ENCODE measurements at places on chromosomes 5 and 9.

DNA sequence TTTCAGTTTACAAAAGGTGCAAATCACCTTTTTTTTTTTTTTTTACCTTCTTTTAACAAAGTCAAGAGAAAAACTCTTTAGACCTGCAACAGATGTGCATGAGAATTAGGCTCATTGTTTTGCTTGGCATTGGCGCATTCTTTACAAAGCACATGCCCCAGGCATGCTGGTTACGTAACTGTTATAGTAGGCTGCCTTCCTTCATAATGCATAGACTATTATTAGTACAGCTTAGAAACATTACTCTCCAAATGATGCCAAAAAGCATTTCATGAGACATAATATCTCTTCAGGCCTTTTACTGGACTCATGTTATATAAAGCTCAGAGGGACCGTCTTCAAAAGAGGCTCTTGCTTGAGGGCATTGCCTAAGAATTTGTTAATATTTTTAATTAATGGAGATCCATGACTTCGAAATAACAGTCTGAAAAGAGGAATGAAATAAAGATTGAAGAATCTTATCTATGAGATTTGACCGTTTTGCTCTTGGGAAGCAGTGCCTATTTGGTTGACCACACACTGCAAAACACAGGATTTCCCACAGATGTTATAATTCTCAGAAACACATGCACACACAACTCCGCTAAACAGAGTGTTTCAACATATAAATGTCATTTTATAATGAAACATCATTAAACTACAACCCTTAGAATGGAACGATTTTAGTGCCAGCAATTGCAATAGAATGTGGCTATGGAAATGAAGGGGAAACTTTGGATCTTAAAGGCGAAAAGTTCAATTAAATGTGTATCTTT, 478.7 kb downstream of the PRR16 start:
- no peak for DNase-seq

GRCh38 chr5:127834094-127834531, 130.9 kb downstream of the CCDC192 start:
- no peak for DNase-seq

DNA sequence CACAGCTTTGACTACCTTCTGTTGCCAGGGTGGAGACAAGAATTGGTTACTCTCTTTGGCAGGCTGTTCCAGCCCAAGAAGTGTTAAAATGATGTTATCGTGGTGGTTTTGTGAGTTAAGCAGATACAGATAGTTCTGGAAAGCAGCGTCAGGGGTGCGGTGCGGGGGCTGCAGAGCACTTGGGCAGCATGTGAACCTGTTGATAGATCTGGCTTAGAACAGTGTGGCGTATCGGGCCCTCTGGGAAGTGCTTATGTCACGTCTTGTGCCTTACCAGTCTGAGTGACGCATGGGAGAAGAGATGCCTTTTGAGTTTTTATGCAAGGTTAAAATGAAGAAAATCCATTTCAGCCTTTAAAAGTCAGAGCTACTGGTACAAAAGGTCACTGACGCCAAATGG, 152.5 kb downstream of the PRKACG start:
- DNase-seq: no peak

- DNase-seq: no peak
These were observed 1.7 kb downstream of the FKBP15 start for GRCh38 chr9:113219186-113219936.

DNA sequence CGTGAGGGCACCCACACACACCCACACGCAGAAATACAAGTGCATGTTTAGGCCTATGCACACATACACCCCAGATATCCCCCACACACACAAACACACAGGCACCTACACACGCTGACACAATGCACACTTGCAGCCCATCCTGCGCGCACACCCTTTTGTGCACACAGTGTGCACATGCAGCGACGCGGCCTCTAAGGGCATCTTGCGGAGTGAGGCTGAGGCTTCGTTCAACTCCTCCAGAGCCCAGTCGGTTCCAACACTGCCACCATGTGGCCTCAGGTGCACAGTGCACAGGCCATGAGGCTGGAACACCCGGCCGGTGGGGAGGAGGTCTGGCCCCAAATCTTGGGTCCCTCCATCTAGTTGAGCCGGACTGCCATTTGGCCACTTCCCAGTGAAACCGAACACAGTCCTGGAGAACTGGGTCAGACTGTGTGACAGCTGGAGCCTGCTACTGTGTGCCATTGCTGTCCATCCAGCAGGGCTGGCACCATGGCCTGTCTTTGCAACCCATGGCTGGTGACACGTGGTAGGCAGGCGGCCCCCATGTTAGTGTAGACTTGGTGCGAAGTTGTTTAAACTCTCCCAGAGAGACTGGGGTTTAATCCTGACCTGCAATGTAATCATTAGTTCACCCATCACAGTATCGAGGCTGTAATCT, 97.7 kb upstream of the MVB12B start:
- peak; percentile 20 for DNase-seq

- DNase-seq: no peak
These were observed 111.1 kb upstream of the LMX1B start for GRCh38 chr9:126502417-126503332.

DNA sequence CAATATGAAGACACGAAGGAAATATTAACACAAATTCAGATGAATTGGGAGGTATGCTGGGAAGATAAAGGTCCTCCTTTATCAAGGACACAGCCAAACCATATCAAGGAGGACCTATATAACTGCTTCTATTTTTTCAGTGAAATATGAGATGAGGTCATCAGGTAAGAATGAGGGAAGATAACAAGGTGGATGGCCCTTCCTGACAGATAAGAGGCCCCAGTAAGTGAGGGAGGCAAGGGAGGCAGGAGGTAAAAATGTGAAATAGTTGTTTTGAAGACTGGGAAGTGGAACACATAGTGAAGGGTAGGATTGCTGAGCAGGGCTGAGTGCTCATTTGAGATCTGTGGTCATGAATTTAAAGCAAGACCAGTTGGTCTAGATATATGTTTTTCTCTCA, 60.0 kb upstream of the FOXE1 start:
- no peak for DNase-seq

- no peak for DNase-seq
These were observed 246.5 kb upstream of the ATP10B start for GRCh38 chr5:161098516-161098915.

GRCh38 chr9:104482921-104483570, 21.0 kb upstream of the OR13F1 start:
- DNase-seq: no peak

GRCh38 chr5:35884191-35884769, 27.6 kb downstream of the IL7R start:
- no peak for DNase-seq

GRCh38 chr5:2687746-2688145, 63.7 kb downstream of the IRX2 start:
- DNase-seq: no peak

DNA sequence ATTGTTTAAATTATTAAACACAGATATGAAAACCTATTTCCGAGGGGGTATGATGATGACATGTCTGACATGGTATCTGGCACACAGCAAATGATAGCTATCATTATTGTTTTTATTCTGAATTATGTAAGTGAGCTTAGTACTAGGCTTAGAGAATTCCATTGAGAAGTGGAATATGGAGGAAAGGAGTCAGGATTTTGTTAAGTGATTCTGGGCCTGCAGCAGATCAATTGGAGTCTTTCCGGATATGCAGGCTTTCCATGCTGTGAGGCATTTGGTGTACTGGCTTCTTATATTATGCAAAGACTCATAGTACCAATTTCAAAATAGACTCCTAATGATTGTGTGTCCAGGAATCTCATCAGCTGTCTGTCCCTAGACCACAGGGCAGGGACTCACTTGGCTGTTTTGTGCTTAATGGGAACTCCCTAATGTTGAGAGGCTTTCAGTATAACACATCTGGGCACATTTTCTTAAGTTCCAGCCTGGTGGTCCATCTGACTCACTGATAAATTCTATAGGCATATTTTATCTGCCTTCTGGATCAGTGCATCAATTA, 180.0 kb upstream of the KLF9 start:
- DNase-seq: no peak

GRCh38 chr5:74618106-74618505, 22.4 kb downstream of the ENC1 start:
- DNase-seq: no peak

GRCh38 chr9:85061969-85062368, 392.4 kb downstream of the NTRK2 start:
- no peak for DNase-seq

GRCh38 chr5:44875661-44876605, 67.2 kb downstream of the MRPS30 start:
- DNase-seq: no peak

DNA sequence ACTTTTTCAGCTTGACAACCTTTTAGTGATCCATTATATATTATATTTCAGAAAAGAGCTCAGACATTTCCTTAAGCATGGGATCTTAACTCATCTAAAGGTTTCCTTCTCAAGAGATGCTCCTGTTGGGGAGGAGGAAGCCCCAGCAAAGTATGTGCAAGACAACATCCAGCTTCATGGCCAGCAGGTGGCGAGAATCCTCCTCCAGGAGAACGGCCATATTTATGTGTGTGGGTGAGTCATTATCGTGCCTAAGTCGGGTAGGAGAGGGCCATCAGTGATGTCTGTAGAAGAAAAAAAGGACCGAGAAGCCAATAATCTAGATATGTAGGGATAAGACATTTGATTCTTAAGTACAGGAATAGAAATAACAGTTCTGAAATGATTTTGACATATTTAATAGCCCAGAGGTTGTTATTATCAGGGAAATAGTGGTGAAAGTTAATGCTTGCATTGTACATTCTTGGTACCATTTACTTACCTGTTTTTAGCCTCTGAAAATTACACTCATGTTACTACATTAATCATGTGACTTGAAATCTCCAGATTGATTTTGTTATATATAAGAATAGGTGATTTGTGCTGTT, 28.2 kb downstream of the MTRR start:
- no peak for DNase-seq

DNA sequence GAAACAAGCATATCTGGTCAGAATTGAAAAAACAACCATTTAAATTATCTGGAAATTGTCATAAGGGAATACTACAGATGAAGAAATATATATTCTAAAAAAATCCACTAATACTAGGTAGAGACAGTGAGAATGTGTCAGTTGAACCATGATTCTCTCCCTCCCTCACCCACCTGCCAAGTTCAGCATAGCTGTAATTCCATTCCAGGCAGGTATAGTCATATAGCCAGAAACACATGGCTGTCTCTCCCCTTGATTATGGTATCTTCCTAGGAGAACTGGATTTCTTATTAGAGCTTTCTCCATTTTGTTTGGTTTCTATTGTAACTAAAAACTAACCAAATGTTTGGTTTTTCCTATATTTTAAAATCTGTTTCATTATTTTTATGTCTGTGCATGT, 509.2 kb downstream of the CDH10 start:
- no peak for DNase-seq

GRCh38 chr5:5522336-5522735, 99.9 kb downstream of the ICE1 start:
- no peak for DNase-seq

GRCh38 chr5:34749431-34749873, 89.5 kb upstream of the TTC23L start:
- DNase-seq: no peak

GRCh38 chr9:36325081-36325828, 67.0 kb upstream of the GNE start:
- no peak for DNase-seq

- DNase-seq: no peak
These were observed 47.5 kb upstream of the ELL2 start for GRCh38 chr5:96008987-96009647.

- DNase-seq: no peak
These were observed 18.4 kb upstream of the ALDOB start for GRCh38 chr9:101453776-101454570.

DNA sequence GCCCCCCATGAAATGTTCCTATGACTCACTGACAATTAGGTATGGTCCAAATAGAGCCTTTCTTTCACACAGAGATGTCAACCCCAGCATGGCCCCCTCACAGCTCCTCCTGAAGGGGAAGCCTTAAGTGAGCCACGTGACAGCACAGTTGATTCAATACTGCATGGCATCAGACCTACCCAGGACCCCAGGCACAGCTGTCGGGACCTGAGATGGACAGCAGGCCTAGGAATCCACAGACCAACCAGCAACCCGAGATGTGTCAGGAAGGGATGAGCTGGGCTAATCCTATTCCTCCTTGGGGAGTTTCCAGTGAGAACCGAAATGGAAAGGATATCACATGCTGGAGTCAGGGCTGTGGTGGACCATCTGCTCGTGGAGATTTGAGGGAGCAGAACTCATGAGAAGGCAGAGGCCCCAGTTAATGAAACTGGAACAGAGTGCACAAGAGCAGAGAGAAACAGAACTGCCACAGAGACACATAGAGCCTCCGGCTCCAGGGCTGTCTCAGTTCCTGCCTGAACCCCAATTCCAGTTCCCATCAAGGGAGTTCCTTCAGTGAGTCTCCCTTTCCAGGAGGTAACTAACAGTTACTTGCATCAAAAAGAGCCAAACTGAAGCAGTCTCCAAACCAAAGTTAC, 42.1 kb upstream of the SMIM23 start:
- DNase-seq: no peak

DNA sequence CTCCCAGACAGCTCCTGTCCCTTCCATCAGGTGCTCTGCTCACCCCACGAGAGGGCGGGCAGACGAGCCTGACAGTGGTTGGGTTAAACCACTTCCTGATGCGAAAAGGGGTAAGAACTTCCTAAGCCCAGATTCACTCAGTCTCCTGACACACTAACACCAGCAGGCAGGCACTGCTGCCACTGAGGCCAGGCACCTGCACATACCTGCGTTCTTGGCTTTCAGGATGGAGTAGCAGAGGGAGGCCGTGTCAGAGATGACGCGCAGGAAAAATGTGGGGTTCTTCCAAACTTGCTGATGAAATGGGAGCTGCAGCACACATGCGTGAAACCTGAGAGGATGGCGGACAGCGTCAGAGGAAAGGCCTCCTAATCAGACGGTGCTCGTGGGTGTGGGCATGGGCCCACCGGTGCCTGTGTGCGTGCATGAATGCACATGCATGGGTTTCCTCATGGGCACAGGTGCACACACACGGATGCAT, 29.9 kb downstream of the SLC6A18 start:
- DNase-seq: peak; percentile 6

GRCh38 chr9:7579351-7579750, 220.2 kb downstream of the DMAC1 start:
- no peak for DNase-seq

GRCh38 chr9:107000218-107000617, 137.3 kb downstream of the ZNF462 start:
- DNase-seq: no peak

DNA sequence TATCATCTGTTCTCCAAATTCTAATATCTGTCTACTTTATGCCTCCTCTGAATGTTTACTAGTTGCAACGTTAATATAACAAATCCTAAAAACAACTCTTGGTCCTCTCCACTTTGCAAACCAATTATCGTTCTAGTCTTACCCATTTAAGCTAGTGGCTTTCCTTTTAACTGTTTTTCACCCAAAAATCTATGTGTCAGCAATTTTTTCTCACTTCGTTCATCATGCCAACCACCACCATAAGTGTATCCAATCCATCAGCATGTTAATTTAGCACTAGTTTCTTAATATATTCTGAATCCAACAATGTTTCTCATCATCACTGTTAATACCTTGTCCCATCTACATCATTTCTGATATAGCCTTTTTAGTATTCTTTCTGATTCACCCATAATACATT, 90.0 kb upstream of the RORB start:
- no peak for DNase-seq

- DNase-seq: no peak
These were observed 132.1 kb downstream of the COL23A1 start for GRCh38 chr5:178458140-178458539.

- DNase-seq: no peak
These were observed 6.1 kb upstream of the RNF183 start for GRCh38 chr9:113309204-113309813.

All from activated CD8-positive, alpha-beta memory T cell treated with anti-CD3 and anti-CD28 coated beads for 48 hours (primary cell).